ENCODE measurements at places on chromosomes 5 and 9. TPM values are rescaled to one million over a fixed set of nuclear protein-coding genes. Genes with fewer than 3 reads are reported as not detected.

- no peak for DNase-seq
Measured at GRCh38 chr9:99020786-99021436, 77.2 kb downstream of the COL15A1 start.

DNA sequence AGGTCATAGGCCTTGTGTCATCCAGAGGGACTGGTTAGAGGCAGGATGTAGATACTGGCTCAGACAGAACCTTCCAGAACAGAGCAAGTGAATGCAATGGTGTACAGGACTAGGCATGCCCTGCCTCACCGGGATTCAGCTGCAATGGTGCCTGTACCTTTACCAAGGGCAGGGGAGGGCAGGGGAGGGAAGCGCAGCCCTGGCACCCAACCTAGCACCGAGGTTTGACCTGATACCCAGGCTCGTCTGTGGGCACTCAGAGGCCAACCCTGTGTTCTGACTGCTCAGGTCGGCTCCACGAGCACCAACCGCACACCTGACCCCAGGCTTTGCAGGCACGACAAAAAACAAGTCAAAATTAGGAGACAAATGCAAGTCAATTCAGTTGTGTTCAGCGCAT, 47.3 kb upstream of the GFPT2 start:
- peak; percentile 29 for DNase-seq

DNA sequence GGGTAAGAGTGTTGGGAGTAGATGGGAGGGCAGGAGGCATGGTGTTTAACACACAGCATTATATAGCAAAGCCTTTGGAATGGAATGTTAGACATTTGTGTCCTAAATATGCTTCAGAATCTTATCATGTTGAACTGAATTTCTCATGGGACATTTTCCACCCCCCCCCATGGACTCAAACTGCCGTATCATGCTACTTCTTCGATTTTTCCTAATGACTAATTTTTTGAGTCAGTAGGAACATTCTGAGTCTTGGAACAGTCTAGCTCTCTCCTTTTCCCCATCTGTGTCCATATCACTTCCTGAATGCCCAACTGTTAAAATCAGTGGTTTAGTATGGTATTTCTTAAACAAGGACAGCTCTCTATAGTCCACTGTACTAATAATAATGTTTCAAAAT, 380.6 kb downstream of the TLE4 start:
- no peak for DNase-seq

DNA sequence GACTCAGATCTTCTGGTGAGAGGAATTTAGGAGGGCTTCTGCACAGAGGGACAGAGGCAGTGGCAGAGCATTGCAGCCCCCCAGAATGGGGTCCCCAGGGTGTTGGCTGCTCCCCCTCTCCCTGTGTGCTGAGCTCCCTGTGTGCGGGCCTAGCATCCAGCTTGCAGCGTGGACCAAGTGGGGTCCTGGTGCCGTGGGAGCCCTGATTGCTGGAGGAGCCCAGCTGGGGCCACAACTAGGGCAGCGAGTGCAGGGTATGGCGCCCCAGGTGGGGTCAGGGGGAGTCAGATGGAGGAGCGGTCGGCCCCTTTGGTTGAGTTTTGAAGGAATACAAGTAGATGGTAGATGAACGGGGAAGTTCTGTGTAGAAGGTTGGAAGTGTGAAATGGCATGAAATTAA, 66.7 kb downstream of the TRIO start:
- DNase-seq: no peak

DNA sequence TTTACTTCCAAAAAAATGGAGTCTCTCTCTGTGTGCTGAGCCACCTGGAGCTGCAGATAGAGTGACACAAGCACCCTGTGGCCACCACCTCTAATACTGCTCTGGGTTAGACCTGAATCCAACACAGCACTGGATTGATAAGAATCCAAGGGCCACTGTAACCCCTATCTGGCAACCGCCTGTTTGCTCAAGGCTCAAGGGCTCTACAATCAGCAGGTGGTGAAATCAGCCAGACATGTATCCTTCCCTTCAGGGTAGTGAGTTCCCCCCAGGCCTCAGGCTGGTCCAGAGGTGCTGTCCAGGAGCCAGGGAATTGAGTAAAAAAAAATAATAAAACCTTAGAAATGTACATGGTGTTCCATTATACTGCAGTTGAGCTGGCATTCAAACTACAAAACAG, 509.0 kb downstream of the KIF4B start:
- no peak for DNase-seq

DNA sequence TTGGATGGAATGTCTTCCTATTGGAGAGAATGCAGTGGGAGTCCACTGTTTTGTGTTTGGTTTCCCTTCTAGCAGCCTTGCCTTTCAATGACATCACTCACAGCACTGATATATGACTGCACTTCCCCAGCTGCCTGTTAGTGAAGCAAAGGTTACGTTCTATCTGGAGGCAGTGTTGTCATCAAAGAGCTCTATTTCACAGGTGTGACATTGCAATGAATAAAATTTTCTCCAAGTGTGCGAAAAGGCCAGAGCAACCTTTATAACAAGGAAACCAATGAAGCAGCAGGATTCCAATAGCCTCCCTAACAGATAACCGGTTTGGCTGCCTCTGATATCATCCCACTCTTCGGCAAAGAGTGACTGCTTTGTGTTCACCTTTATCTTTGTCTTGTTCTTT, 523.5 kb upstream of the ZNF608 start:
- DNase-seq: no peak

Gene ARHGEF39
- total RNA-seq: 0.38 TPM

Gene ZDHHC11B
- total RNA-seq: 8.0 TPM

Gene IGIP
- total RNA-seq: 17.3 TPM

Gene ADCY2
- 0.17 TPM for total RNA-seq

Gene IFNE
- not detected for total RNA-seq

Data from upper lobe of right lung (tissue), 1 donor.